ENCODE measurements at places on chromosomes 6 and 20.

DNA sequence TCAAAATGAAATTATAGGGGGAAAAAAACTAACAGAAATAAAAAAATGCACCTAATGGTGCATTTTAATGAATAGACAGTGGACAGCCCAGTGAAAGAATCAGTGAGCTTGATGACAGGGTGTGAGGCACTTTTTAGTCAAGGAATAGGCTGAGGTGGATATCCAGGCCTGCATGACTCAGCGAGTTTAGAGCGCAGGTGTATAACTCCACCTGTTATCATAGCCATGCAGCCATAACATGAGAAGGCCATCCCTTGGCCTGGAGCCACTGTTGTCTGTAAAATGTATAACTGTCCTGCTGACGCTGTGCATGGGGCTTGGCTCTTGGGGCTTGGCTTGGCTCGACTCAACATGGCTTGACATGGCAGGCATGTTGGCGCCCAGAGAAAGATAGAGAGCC is 331.5 kb upstream of the NOX3 start:
- no peak for DNase-seq

GRCh38 chr6:35319346-35320030 is 21.9 kb downstream of the DEF6 start:
- DNase-seq, result no peak

DNA sequence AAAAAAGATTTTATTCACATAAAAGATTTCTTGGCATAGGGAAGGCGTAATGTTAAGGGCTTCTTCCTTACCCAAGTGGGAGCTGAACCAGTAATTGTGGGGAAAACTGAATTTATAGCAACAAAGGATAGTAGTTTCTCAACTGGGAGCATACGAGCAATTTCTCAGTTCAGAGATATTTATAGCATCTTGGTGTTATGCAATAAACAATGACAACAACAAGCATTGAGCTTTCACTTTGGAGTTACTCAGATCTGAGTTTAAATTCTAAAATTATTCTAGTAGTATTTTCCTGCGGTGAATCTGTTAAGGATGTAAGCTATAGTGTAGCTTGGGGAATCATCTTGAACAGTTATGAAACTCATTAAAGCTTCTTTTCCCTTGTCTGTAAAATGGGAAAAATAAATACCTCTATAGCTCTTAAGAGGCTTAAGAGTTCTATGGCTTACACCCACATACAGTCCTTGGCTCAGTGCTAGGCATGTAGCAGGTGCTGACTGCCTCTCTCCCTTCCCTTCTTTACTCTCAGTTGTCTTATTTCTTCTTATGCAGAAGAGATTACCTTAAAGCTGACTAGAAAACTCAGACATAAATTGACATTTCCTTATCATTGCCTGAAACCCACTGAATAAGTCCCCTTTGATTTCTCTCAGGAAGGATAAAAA is 58.8 kb downstream of the SAMD5 start:
- DNase-seq, result no peak

GRCh38 chr6:98823428-98824161 is 10.8 kb upstream of the POU3F2 start:
- DNase-seq, result no peak

GRCh38 chr6:47034421-47034820 is 7.7 kb downstream of the ADGRF1 start:
- no peak for DNase-seq

DNA sequence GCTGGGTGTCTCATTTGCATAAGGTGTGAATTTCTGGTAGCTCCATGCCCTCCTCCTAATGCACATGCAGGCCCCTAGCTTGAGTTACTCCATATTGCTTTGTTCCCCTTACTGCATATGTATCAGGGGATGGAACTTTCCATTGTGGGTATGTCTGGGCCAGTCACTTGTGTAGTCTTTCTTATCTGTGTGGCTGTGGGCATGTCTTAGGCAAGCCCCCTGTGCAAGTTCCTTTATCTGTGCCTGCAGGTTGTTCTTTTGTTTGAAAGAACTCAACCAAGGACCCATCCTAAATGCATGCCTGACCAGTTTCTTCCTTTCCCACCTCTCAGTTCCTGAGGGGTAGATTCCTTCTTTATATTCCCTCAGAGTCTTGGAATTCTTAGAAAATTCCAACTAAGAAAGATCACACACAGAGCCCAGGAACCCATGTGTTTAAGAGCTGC is 23.6 kb downstream of the MBOAT1 start:
- DNase-seq, result no peak

- no peak for DNase-seq
These were observed 505.5 kb downstream of the PRIM2 start for GRCh38 chr6:57822896-57823358.

DNA sequence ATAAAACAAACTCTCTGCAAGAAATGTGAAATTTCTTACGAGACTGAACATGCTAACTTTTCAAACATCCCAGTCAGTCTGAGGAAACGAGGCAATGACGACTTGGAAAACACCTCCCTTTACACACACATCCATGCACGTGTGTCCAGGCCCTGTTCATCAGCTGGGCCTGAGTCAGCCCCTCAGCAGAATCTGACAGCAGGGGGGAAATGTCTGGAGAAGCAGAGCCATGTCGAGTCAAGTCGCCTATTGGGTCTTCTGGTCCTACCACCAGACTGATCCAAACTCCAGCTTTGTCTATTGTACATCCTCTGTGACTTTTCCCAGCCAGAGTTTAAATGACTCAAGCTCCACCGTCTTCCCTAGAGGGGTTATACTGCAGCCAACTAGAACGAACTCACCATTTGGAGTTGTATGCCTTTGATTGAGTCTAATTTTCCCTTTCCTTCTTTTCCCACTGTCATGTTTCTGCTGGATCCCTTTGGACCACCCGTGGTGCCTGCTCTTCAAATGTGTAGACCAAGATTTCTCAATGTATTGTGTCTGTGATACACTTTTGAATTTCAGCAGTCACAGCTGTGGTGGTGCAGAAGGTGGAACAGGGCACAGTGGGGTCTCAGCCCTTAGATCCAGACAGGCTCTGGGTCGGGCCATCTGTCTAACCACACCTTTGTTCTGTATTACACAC is 254.0 kb downstream of the CDC5L start:
- DNase-seq, result no peak

DNA sequence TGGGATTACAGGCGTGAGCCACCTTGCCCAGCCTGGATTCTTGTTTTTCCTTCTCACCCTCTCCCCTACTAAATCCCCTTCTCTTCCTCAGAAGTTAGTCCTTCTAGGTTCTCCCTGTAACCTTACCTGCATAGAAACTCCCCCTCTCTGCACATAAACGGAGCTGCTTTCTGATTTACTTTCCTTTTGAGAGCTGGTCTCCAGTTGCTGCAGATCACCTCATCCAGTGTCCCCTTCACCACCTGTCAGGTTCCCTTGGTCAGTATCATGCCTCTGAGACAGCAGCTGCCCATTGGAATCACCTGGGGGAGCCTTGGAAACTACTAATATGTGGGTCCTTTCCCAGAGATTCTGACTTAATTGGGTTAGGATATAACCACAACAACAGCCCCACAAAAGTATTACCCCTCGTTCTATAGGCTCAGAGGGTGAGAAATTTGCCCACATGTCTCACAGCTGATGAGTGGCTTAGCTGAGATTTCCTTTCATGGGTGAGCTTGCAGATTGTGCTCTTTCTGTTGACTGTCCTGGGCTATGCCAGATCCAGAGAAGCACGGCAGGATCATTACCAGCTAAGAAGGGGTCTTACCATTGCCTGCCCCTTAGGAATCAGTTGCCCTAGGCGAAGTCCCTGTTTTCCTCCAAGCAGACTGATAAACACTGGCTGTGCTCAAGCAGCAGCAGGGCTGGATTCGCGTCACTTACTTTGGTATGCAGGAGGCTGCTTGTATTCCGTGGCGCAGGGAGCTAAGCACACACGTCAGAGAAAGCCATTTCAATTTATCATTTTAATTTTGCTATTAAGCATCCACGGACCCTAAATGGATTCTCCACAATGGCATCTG is 51.3 kb downstream of the AKAP12 start:
- no peak for DNase-seq

GRCh38 chr6:43026365-43026764 is 4.9 kb downstream of the RRP36 start:
- no peak for DNase-seq

DNA sequence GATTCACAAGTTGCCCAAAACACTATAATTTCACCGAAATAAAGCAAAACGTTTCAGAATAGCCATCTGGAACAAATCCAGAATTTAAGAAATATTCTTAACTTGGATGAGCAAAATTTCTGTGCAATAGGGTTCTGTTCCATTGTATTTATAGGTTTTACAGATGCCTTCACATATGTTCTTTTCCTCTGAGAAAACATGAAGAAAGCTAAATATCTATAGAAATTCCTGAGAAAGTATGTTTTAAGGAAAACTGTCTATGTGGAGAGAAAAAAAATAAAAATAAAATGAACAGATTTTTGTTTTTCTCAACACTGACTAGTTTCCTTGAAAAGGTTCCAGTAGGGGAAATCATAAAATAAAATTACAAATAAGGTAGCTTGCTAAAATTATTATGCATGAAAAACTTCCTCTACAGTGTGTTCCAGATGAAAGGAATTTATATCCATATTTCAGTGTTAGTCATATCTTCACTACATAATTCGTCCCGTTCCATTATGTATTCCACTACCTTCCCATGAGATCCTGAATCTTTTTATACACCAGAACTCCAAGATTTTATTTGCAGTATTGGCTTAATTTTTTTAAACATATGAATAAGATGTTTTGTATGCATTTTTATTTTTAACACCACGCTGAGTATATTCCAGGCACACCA is 42.4 kb upstream of the TMX4 start:
- DNase-seq, result no peak

DNA sequence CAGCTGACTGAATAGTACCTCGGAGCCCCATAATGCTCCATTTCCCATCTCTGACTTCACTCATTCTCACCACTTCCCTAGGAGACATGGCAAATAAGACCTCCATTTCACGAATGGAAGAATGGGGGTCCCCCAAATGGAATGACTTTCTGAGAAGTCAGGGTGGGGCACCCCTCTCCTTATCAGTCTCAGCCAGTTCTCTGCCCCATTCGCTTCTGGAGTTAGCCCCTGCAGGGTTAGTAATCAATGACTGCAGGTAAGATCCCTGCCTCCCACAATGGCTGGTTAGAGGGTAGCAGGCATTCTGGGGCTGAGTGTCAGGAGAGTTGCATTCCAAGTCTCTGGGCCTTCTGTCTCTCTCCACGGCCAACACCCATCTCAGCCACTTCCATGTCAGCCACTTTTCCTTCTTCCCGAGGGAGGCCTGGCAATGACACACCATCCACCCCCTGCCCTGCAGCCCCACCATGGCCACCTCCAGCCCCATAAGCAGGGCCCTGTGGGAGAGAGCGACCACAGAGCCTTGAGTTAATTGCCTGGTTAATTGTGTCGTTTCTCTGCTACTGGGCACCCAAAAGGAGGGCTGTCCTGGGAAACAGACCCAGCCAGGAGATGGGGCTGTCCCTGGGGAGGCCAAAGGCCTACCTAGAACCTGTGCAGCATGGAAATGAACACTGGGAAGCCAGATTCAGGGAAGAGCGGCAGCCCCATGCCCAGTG is 13.4 kb downstream of the CCDC167 start:
- DNase-seq, result no peak

- DNase-seq, result no peak
These were observed 37.2 kb upstream of the TSPYL1 start for GRCh38 chr6:116316772-116317467.

GRCh38 chr20:9759392-9759791 is 79.5 kb downstream of the PAK5 start:
- no peak for DNase-seq

DNA sequence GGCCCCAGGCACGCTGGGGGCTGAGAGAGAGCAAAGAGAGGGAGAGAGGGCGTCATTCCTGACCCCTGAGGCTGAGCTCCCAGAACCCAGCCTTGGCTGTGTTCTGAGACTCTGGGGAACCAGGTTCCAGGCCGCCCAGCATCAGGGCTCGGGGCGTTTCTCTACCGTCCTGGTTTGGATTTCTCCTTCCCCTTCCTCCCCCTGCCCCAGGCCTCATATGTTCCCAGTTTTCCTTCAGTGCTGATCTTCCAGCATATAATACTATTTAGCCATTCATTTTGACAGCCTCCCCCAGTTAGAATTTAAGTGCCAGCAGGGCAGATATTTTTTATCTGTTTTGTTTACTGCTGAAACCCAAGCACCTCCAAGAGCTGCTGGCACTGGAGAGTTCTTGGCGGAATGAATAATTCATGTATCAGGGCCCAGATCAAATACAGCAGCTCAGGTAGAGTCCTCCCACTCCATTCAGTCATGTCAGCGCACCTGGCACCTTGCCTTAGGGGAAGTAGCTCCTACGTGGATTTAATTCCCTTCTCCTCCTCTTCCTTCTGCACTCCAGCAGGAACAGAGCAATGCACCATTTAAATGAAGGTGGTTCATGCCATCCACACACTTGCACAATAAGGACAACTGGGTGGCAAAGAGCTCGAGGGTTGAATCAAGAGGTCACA is 23.4 kb upstream of the FRMD1 start:
- no peak for DNase-seq

- no peak for DNase-seq
These were observed 5.8 kb upstream of the ABHD16B start for GRCh38 chr20:63855363-63856097.

- no peak for DNase-seq
These were observed 9.4 kb upstream of the SLC4A11 start for GRCh38 chr20:3248167-3248992.

DNA sequence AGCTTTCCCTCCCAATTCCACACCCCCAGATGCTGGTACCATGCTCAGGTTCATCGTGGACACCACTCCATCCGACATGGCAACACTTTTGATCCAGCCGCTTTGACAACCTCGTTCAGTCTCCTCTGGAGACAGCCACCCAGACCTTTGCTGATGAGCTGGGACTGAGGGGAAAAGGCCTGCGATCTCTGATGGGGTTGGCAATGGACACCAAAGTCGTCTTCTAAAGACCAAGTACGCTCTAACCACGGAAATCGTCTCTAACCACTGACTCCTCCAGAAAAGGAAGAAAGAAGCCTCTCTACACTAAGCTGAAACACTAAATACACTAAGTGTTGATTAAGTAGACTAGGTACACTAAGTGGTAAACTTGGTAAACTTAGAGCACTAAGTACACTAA is 26.1 kb upstream of the HLA-E start:
- no peak for DNase-seq

Measured in stimulated activated CD8-positive, alpha-beta memory T cell treated with anti-CD3 and anti-CD28 coated beads, Interleukin-2, amount 100 ng/mL, for 1 hour (primary cell).